ENCODE measurements at places on chromosomes 6 and 20. TPM values are rescaled to one million over a fixed set of nuclear protein-coding genes. Genes with fewer than 3 reads are reported as not detected.

Gene FIG4
- 15.4 TPM for total RNA-seq

GRCh38 chr6:71886184-71887005 is at the start of gene RIMS1:
RIMS1 (plus strand) TSS chr6:71886550; CDS start chr6:71887024, 474 bp downstream.
- DNase-seq, result peak; percentile 87

- DNase-seq, result no peak
Measured at GRCh38 chr6:72461144-72461543, 160.7 kb upstream of the KCNQ5 start.

- no peak for DNase-seq
Measured at GRCh38 chr6:144190593-144190992, 40.3 kb downstream of the STX11 start.

Gene UNC5CL
- total RNA-seq, result 1.0 TPM

Gene BMP7
- 8.7 TPM for total RNA-seq

GRCh38 chr20:36541768-36542488 is 609 bp downstream of the MYL9 start:
- DNase-seq, result peak; percentile 55

DNA sequence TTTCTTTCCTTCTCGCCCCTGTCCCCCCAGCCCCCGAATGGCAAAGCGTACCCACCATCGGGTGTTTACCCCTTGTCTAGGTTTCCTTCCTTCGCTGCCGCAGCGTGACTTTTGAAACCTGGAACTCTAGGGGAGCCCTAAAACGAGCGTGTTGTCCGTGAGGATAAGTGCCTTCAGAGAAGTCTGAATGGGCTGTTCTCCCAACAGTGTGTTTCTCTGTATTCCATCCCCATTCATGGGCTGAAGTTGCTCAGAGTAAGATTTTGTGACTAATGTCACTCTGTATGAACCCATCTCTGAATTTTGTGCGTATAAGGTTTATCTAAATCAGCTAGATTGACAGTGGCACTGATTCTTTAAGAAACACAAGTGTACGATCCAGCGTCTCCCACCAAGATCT is 949 bp downstream of the MACROD2 start:
- DNase-seq, result no peak

- DNase-seq, result no peak
Measured at GRCh38 chr6:142861711-142862110, 83.3 kb downstream of the HIVEP2 start.

Gene LZTS3
- 56.8 TPM for total RNA-seq

DNA sequence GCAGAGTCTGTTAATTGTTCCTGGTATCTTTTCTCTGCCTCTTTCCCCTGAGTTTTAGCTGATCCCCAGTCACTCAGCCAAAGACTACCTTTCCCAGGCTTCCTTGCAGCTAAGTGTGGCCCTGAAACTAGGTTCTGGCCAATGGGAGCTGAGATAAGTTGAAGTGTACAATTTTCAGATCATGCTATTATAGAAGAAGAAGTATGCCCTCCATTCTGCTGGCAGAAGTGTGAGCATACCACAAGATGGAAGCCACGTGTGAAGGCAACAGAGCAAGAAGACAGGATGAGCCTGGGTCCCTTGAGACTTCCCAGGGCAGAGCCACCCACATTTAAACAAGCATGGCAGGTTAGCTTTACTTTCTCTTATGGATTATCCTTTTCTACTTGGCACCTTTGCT is 273.2 kb downstream of the HIVEP2 start:
- no peak for DNase-seq

Gene RPS6KA2
- total RNA-seq, result 109 TPM

Gene OPRL1
- total RNA-seq, result 2.9 TPM

GRCh38 chr6:127103482-127103881 is 15.0 kb upstream of the RSPO3 start:
- DNase-seq, result no peak

Gene TMEM14C
- 85.0 TPM for total RNA-seq

Gene HLA-DRA
- total RNA-seq, result not detected

GRCh38 chr20:37297066-37297736 is 7.7 kb downstream of the MANBAL start:
- no peak for DNase-seq

Gene PDE10A
- 24.5 TPM for total RNA-seq

Gene FOXQ1
- total RNA-seq, result 1.9 TPM

GRCh38 chr6:147941143-147941542 is 401.5 kb upstream of the SASH1 start:
- DNase-seq, result peak; percentile 14

DNA sequence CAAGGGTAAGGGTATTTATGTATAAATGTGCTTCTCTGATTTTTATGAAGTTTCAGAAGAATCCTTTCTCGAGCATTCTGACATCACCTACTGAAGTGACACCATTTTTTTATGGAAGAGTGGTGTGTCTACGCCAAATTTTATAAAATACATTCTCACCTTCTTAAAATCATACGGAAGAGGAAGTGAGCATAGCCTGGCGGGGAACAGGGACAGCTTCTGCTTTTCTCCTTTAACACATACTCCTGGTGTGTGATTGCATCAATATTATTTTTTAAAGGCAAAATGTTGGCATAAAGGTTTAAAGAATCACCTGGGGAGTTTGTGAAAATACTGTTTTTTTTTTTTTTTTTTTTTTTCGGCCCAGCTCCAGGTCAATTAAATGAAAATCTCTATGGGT is 733.6 kb upstream of the MAN1A1 start:
- no peak for DNase-seq

Gene SEMG1
- total RNA-seq, result not detected

DNA sequence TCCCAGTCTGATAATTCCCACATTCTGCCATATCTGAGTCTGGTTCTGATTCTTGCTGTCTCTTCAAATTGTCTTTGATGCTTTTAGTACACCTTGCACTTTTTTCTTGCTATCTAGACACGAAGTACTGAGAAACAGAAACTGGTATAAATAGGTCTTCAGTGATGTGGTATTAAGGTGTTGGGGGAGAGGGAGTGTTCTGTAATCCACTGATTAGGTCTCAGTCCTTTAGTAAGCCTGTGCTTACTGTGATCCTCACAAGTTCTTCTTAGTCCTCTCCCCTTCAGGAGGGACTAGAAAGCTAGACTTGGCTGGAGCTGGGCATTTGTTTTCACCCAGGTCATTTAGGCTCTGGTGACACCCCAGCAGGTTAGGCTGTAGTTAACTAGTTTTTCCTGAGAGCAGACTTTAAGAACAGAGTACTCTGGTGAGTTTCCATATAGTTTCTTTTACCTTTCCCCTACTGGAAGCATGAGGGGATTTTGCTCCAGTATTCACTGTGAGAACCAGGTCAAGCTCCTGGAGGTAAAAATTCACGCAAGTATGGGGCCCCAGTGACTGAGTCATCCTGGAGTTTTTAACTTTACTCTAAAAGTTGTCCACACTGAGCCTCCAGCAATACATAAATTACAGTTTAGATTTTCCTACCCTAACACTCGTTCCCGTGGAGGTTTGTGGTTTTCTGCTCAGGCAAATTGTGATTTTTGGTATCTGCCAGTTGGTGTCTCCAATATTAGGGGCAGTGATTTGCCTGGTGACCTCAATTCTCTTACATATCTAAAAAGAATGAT is 154.6 kb downstream of the CDKAL1 start:
- DNase-seq, result no peak

- no peak for DNase-seq
Measured at GRCh38 chr6:168709991-168710390, 269.0 kb downstream of the SMOC2 start.

DNA sequence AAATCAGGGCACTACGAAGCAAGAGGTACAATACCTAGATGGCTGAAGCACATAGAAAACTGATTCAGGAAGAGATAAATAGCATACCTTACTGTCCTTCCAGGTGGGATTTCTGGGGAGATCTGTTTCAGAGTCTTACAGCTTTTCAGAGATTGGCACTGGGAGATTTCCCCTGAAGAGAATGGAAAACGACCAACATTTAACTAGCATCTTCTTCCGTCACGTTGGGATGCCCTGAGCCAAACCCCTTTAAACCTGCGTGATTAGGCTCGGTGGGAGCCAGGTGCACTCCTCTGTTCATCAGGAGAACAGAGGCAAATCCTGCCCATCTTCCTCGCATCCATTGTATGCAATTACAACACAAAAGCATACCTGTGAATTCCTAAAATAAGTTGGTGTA is 614.5 kb downstream of the HDGFL1 start:
- DNase-seq, result no peak

Gene SAMD10
- 3.1 TPM for total RNA-seq

DNA sequence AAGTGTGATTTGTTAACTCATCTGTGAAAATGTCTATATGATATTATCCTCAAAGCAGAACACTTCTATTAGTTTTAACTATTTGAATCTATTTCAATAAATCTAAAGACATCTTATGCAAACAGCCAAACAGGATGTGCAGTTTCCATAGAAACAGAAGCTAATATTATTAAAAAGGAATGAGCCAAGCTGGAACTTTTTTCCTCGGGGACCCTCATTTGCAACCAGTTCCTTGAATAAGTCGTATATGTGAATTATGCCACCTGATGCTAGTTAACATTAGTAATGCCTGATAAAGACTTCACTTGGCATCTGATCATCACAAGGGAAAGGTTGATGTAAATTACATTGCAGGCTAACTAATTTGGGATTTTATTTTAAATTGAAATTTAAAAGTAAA is 216.9 kb upstream of the SMLR1 start:
- DNase-seq, result no peak

- no peak for DNase-seq
Measured at GRCh38 chr6:46174904-46175303, 4.1 kb upstream of the ENPP5 start.

DNA sequence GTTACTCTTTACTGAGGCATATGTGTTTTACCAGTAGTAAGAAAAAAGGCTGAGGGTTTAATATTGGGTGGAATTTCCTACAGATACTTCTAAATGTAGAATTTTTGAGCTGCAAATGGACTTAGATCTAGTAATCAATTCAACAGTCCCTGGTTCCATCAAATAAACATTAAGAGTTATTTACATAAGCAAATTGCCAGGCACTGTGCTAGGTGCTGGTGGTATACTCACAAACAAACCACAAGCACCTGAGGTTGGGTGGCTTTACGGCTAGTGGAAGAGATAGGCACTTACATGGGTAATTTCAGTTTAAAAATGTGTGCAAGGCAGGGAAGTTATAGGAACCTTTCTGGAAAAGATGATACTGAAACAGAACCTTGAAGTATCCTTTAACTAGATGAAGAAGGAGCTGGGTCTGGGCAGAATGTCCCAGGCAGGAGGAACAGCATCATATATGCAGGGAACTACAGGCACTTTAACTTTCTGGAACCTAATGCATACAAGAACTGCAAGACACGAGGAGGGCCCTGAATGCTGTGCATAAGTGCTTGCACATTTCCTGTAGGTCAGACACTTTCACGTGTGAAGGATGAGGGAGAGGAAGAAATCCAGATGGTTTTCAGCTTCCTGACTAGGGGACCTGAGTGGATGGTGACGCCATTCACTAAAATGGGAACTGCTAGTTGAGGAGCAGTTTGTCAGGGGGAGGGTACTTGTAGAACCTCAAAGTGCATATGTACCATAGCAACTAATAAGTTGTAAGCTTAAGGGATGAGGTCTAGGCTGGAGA is 4.5 kb downstream of the CCN6 start:
- DNase-seq, result no peak

GRCh38 chr20:57803508-57804005 is 93.7 kb upstream of the PMEPA1 start:
- no peak for DNase-seq
